ENCODE measurements at places on chromosomes 12 and 14.
A peak's percentile ranks its signal among the peaks of the same experiment; 100 is the strongest.

DNA sequence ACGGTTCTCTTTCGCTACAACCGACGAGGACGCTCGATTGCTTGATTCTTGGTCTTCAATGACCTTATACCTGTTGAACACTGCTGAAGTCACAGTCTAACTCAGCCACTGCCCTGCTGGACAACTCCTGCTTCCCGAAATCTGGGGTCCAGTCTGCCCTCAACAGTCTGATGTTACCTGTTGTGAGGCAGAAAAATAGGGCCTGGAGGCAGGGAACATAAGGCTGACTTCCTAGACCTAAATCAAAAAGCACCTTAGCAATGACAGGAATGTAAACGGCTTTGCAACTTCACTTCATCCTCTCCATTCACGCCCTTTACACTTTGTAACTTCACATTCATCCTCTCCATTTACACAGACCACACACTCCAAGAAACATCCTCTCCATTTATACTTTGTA lies 597 bp upstream of the GLTP start:
- no peak for DNase-seq

DNA sequence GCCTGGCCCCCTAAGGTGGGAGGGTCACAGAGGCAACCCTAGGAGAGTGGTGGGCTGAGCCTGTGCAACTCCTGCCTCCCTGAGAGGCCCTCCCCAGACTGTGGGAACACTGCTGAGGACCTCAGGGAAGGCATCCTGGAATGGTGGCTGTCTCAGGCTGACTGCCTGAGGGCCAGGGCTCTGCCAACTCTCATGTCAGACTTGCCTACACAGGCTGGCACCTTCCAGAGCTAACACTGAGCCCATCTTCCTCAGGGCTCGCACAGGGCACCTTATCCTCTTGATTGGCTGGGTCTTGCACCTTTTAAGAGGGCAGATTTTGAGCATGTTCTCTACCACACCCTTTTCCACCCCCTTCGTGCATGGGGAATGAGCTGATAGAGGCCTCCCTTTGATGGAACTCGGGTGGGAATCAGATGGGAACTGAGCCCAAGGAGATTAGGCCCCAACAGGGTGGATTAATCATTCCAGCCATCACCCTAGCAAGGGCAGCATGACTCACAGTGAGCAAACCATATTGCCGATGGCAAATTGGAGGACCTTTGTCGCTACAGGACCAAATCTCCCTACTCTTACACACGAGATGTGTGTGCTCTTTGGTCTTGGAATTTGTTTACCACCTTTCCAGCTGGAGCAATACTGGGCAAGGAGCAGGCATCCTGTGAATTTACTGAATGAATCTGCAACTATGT lies 702.8 kb downstream of the VRK1 start:
- no peak for DNase-seq

GRCh38 chr14:92500491-92500941 lies 13.1 kb upstream of the RIN3 start:
- DNase-seq: no peak

DNA sequence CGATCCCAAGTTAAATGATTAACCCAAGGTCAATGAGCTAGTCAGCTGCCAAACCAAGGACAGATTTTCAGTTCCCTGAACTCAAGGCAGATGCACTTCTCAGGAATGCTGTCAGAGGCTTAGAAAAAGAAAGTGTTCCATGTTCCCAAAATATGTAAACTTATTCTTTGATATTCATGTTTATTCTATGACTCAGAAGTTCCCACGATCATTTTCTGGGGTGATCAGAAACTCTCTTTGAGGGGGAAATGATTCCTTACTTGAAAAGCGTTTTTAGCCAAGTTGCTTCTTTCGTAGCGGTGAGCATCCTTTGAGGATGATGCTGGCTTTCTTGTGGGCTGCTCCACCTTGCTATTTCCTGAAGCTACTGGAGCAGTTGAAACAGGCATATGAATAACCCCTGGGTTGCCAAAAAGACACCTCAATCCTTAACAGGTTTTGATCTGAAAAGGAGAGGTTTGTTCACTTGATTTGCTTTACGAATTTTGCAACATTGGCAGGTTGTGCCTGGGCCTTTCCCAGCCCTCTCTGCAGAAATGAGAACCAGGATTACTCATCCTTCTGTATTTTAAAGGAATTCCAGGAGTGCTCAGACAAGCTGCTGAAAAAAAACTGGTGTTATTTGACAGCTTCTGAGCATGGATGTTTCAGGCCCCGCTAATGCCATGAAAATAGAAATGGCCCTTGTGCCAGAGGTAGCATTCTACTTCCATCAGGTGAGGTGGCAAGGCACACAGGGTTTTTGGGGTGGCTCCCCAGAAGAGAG lies 121.4 kb upstream of the HIF1A start:
- DNase-seq: peak; percentile 80

GRCh38 chr14:74634481-74634880 lies 22.4 kb upstream of the LTBP2 start:
- peak; percentile 87 for DNase-seq

DNA sequence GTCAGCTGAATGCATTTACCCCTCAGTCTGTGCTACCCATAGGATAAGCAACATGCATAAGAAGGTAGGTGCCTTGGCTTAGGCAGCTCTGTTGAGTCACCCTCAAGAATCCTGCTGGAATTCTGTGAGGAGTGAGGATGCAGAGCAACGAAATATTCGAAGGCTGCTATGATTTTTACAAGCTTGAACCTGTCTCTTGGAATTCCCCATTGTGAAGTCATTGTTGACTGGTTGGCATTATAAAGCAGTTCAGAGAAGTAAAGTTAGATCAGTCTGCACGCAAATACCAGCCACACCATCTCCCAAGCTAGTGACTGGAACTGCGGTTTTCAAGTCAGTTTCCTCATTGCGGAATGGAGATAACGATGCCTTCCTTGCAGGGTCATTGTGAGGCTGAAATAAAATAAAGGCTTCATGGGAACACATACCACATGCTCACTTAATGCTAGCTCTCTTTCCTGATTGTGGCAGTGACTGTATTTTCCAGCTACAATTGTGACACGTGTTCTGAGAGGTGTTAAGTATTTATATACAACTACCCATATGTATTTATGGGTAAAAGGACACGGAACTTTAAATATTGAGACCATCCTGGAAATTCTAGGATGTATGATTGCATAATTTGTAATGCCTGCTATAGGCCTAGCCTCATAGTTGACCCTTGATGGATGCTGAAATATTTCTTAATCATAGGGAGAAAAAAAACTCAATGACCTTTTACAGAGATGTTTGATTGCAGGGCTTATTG lies 96.7 kb downstream of the ETV6 start:
- DNase-seq: peak; percentile 58

GRCh38 chr12:52398176-52398575 lies 8.0 kb downstream of the KRT82 start:
- no peak for DNase-seq

DNA sequence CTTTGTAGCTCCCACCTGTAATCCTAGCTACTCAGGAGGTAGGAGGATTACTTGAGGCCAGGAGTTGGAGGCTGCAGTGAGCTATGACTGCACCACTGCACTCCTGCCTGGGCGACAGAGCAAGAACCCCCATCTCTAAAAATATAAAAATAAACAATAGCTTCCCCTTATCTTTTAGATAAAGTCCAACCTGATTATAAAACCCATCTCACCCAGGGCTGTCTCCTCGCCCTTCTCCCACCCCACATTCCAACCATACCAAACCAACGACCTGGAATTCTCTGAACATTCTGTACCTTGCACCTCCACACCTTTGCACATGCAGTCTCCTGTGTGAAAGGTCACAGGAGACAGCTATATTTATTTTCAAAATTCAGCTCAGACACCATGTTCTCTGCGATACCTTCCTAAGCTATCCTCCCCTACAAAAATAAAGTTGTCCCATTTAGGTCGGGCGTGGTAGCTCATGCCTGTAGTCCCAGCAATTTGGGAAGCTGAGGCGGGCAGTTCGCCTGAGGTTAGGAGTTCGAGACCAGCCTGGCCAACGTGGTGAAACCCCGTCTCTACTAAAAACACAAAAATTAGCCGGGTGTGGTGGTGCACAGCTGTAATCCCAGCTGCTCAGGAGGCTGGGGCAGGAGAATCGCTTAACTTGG lies 7.7 kb downstream of the SLC7A7 start:
- no peak for DNase-seq

DNA sequence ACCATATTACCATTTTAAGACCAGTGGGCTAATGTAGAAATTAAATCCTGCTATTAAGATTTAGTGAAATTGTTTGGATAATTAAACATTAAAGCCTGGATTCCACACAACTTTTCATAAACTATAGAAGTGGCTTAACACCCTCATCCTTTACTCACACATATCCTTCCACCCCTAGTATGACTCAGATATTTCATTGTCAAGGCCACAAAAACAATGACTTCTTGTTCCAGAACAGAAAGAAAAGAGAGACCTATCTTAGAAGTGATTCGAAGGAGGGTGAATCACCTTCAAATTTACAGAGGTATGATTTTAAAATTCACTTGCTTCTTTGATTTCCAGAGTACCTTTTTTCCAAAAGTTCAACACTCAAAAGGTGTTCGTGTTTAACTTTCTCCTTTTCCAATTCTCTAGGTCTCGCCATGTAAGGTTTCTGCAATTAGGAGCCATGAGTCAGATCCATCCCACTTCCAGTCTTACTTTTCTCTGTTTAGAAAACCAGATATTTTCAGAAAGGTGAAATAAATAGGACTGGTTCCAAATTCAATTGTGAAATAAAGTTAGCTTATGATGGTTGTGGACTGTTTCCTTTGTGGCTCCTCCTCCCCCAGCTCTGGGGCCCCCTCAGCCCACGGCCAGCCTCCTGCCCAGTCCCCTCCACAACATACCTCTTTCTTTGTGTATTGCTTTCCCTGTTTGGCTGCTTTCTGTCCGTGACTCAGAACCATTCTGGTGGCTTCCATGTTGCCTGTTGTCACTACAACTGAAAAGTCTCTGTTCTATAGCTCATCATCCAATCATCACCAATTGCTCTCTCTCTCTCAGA lies 24.6 kb upstream of the MGP start:
- DNase-seq: peak; percentile 28

- no peak for DNase-seq
These were observed at the start of gene KLRC1 for GRCh38 chr12:10453156-10453555. Gene KLRC1, minus strand, starts transcription at chr12:10453377. Its CDS starts 2,221 bp downstream, at chr12:10451156.

- no peak for DNase-seq
These were observed 64.9 kb downstream of the STXBP6 start for GRCh38 chr14:24984846-24985589.

DNA sequence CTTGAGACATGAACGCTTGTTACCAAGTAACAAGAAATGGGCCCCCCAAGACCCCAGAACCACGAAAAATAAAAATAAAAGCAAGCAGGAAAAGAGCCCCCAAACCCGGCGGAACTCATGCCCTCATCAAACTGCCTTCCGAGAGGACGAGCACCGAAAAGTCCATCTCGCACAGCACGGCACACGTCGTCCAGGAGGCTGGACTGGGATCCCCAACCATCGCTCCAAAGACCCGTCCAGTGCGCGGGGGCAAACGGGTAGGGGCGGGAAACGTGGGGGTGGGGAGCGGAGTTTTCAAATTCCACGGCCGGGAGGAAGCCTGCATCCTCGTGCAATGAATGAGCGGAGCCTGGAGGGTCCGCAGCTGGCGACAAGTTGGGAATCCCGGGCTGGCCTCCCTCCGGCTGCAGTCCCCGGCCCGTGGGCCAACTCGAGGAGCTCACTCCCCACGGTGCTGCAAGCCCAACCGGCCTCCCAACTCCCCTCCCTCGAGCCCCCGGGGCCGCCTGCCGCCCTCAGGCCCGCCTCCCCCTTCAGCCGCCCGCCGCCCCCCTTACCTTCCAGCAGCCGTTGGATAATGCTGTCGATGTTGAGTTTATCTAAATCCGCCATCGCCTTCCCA lies 484 bp downstream of the PPP1CC start:
- DNase-seq: no peak

DNA sequence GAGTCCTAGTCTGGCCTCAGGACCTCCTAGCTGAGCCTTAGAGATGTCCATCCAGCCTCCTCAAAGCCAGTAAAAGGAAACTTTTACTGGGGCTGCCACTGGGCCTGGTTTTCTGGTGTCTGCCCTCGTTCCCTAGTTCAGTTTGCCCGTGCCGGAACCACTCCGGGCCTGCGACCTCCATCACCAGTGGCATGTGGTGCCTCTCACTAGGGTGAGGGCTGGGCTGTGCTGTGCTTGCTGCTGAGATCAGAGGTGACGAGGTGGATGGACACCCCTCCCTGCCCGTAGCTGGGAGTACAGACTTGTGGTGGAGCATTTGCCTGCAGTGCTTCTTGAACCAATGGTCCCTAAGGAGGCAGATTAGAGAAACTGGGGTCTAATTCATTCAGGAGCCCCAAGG lies 75.7 kb downstream of the B4GALNT3 start:
- no peak for DNase-seq

DNA sequence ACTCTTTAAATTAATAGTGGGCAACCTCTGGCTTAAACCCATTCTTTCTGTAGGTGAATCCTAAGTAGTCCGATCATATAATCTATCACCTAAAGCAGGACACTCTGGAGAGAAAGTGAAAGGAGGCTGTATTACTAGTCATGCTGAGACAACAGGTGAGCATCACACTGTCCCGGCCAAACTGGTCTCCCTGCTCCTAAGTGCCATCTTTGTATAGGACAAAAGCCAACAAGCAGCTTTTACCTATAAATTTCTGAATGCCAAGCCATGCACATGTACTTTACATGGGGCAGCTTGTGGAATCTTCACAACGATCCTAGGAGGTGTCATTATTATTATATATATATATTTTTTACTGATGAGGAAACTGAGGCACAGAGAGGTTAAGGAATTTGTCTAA lies 18.0 kb downstream of the PLEKHH1 start:
- DNase-seq: no peak

DNA sequence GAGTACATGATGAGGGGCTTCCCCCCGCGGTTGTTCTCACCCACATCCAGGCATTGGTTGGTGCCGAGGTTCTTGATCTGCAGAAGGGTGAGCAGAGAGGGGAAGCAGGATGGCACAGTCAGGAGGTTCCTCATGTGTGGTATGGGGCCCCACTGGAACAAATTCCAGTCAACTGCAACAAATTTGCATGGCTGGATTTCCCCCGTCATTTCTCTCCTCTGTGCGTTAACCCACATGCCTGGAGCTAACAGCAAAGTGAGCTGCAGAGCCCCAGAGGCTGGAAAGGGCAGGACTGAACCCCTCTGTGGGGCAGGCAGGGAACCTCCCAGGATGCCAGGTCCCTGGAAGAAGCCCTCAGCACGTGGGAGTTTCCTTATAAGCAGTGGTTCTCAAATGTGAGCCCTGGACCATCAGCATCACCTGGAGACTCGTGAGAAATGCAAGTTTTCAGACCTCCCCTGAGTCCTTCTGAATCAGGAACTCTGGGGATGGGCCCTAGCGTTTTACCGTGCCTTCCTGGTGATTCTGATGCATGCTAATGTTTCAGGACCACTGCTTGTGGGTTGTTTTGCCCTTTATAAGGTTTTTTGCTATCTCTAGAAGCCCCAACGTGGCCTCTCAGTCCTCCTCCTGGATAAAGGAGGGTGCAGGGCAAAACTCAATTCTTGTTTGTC lies 11.0 kb upstream of the CELA1 start:
- DNase-seq: no peak

DNA sequence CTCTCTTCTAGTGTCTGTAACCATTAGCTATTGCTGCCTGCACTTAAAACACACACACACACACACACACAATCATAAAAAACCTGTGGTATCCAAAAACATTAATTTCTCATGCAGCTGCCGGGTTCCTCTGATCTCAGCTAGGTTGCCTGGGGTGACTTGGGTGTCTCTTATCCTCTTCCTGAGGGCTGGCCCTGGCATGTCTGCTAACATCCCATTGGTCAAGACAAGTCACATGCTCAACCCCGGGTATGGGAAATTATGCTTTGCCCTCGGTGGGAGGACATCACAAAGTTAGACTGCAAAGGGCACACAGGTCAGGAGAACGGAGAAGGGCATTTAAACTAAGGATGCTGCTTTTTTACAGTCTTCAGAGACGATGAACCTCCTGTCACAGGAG lies 55.7 kb downstream of the TRPV4 start:
- DNase-seq: peak; percentile 40

Data from fibroblast of skin of back (primary cell).